ENCODE measurements at places on chromosomes 7 and 10.

GRCh38 chr10:48589266-48589665 is 15.6 kb downstream of the ARHGAP22 start:
- DNase-seq: no peak

DNA sequence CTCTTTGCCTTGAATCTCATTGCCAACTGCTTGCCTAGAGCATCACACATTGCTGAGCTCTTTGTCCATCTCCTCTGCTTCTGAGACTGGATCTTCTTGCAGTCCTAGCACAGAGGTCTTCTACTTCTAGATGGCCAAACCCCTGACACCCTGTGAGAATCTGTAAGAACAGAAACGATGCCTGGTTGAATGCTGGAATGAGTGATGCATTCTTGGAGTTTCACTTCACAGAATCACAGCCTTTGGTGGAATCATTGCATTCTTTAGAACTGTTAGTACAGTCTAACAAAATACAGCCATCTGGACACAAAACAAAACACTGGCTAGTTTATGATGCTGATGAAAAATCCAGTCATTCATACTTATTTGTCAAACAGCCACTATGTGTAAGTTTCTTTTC is 141.7 kb upstream of the ITGB1 start:
- no peak for DNase-seq

GRCh38 chr10:119549247-119549999 is 6.9 kb upstream of the RGS10 start:
- DNase-seq: no peak

DNA sequence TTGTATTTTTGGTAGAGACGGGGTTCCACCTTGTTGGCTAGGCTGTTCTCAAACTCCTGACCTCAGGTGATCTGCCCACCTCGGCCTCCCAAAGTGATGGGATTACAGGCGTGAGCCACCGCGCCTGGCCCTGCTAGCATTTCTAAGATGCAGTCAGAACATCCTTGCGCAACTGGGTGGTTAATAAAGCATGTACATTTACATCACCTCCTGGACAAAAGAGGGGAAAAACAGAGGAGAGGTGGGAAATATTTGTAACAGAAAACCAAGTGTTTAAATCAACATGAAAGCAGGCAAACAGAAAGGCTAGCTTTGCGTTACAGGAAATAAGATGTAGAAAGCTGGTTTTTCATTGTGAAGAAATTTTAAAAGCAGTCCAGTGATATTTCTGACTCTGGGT is 220.9 kb upstream of the KMT2E start:
- DNase-seq: no peak

- no peak for DNase-seq
These were observed 37.3 kb downstream of the INPP5F start for GRCh38 chr10:119762805-119763798.

GRCh38 chr7:102305414-102306268 is 19.0 kb downstream of the SH2B2 start:
- DNase-seq: no peak

DNA sequence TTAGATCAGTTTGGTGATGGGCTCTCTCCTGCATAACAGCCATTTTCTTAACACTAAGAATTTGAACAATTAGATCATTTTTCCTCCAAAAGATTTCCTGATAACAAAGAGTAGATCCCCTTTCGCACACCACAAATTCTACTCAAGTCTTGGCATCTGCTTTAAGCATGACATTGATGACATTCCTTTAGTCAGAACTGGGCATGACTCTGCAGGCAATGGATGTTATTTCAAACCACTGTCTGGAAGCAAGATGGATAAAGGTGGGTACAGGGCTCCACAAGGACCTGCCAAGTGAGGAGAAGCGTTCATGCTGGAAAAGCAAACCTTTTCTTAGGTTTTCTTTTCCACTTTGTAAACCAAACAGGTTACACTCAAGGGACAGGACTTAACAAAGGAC is 123.5 kb downstream of the GLCCI1 start:
- no peak for DNase-seq

GRCh38 chr7:148434887-148435286 is 155.7 kb upstream of the C7orf33 start:
- no peak for DNase-seq

- DNase-seq: no peak
These were observed 8.4 kb downstream of the THAP5 start for GRCh38 chr7:108561047-108561619.

DNA sequence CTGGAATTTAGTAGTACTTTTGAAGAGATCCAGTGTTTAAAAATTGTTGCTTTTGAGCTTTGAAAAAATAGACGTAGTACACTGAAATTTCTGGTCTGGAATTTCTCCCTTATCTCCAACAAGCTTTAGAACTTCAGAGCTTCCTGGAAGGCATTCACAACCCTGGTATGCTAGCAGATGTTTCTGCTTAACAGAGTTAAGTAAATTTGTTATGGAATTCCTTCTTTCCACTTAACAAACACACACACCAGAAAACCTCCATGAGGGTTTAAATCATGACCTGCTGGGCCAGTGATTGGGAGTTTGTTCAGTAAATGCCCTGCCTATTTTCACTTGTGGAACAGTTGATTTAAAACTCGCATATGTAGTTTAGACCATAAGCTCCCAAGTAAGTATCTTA is 13.7 kb downstream of the ASB15 start:
- DNase-seq: no peak

- no peak for DNase-seq
These were observed 905 bp downstream of the ASB13 start for GRCh38 chr10:5665373-5666007.

DNA sequence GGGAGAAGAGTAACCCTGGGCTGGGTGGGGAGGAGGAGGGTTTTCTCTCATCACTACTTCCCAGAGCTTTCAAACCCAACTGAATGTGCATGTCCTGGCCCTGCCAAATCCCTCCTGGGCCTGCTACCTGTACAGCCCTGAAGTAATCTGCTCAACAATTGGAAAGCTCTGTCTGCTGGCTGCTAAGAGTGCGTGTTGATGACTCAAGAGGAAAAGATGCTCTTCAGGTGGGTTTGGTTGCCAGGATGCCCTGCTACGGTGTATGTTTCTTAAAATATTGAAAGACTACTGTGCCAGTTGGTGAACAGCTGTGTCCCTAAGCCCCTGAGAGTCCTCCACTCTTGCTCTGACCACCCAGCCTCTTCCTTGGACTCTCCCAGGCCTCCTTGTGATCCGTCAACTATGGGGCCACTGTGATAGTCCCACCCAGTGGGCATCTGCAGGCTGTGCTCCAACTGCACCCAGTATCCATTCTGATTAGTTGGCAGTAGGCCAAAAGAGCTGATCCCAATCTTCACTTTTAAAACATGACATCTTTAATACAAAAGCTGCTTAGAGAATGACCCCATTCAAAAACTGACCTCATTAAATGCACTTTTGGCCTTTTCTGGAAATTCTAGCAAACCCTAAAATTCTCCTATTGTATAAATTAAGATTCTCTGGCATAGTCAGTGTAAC is 85.6 kb downstream of the AOAH start:
- DNase-seq: no peak

DNA sequence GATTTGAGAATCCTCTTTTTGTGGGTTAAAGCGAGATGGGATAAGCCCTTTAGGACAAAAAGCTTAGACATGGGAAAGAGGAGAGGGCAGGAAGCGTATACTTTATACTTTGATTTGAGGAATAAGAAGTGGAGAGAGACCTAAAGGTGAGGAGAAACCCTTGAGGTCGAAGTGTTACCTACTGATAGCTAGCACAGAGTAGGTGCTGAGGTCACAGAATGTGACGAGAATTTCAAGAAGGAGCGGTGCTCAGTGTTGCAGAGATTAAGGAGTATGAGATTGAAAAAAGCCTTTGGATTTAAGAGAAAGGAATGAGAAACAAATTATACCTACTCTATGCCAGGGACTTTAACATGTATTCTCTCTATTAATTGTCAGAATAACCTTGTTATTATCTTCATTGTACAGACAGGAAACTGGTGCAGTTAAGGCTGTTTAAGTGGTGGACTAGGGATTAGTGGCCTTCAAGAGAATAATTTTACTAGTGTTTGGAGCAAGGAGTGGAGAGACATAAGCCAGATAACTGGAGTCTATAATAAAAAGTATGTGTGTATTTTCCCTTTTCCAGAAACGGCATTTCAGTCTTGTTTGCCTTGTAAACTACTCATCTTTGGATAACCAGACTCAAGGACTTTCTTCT is 8.8 kb downstream of the CAPZA2 start:
- no peak for DNase-seq

- no peak for DNase-seq
These were observed 63.9 kb upstream of the ECHDC3 start for GRCh38 chr10:11678074-11678793.

GRCh38 chr7:50393547-50394252 is 56.5 kb downstream of the FIGNL1 start:
- no peak for DNase-seq

GRCh38 chr10:70227548-70228320 is 5.5 kb downstream of the PPA1 start:
- peak; percentile 67 for DNase-seq

GRCh38 chr7:36208997-36209813 is 56.2 kb downstream of the EEPD1 start:
- no peak for DNase-seq

Measured in retina (tissue), 1 donor.